Brain (organoid and tissue), 16 donors: ENCODE measurements at places on chromosomes 12 and 14.
A peak's percentile ranks its signal among the peaks of the same experiment; 100 is the strongest.

GRCh38 chr12:125098676-125099408 lies 33.6 kb downstream of the AACS start:
- no peak for DNase-seq

DNA sequence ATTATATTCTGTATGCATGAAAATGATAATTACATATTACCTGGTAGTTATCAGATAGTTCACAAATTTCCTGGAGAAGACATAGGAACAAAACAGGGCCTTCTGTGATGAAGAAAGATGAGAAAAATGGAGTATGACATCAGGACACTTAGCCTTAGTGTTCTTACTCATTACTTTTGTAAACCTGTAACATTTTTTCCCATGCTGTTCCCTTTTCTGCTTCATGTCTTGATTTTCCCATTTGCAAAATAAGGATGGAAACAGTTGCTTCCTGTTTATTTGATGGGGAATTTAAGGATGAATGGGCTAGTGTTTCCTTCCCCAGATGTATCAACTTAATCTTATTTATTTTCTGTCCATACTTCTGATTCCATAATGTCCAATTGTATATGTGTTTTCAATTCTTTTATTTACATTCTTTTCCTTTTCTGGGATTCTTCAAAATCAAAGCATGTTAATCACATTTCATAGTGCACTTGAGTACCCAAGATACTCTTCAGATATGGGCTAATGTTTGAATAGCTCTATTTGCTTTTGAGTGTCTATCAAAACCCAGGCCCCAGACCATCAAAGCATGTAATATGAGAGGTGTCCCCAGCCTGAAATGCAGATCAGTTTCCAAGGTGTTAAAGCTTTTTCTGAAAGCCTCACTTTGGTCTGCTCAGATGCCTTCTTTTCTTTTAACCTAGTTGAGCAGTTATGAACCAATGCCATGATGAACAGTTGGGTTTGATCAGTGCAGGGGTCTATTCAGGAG lies 260.5 kb downstream of the RAD51B start:
- DNase-seq, result no peak

DNA sequence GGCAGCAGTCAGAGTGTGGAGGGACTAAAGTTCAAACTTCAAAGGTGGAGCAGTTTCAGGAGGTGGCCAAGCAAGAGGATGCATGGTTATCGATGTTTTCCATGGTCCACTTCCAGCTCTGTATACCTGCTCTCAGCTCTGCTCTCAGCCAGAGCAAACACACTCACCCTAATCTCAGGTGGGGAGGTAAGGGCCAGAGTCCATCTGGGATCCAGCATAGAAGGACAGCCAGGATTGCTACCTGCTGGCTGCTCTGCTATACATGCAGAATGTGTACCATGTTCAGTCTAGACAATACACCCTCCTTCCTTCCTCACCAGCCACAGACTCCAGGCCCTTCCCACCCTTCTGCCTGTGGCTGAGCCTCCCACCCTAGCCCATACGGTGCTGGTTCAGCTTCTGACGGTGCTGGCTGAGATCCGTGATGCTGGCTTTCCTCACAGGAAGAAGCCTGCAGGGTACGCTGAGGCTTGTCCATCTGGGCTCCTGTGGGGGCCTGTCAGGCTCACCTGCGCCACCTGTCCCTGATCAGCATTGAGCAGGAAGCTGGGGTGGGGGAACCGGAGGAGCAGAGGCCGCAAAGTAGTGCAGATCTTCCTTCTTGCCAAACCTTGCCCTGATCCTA lies 2.4 kb downstream of the CBLN3 start:
- no peak for DNase-seq

DNA sequence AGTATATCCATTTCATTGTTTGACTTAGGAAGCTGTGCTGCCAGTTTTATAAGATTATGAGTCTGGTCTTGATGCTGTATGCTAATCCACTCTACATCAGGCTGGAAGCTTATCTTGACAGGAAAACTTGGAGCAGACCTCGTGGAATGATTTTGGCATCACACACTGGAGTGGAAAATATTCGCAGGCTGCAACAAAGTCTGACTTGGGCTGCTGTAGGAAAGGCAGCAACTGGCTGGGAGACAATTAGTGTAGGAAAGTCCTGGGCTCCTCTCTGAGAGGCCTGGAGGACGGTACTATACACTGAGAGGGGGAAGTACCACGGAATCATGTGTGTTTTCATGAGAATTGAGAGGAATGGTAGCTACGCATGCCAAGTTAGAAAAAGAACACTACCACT lies 383.7 kb downstream of the ETNK1 start:
- no peak for DNase-seq

GRCh38 chr12:12881151-12881909 lies 10.0 kb upstream of the GPRC5A start:
- peak; percentile 21 for DNase-seq

DNA sequence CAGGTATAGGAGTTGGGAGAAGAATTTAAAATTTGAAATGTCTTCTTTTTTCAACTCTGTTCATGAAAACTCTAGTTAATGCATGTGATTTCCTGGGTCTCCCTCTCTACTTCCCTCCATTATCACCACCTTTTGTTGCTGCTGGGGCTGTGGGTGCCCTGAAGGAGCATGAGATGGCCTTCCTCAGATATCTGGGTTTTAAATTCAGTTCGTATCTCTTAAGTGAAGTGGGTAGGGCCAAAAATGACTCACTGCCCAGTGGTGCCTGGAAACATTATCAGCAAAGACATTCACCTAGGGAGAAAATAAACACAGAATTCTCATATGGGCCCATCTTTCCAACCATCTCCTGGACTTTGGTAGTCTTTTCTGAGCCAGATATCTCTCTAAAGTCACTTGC lies 234.9 kb upstream of the PLEKHG7 start:
- DNase-seq, result no peak

GRCh38 chr14:34059925-34060650 lies 109.2 kb upstream of the EGLN3 start:
- peak; percentile 70 for DNase-seq

- DNase-seq, result peak; percentile 67
Measured at GRCh38 chr12:10191865-10192264, 13.0 kb downstream of the TMEM52B start.

- no peak for DNase-seq
Measured at GRCh38 chr14:105195522-105196264, 14.6 kb upstream of the NUDT14 start.

GRCh38 chr14:31927348-31927832 lies 149.7 kb upstream of the ARHGAP5 start:
- peak; percentile 45 for DNase-seq

DNA sequence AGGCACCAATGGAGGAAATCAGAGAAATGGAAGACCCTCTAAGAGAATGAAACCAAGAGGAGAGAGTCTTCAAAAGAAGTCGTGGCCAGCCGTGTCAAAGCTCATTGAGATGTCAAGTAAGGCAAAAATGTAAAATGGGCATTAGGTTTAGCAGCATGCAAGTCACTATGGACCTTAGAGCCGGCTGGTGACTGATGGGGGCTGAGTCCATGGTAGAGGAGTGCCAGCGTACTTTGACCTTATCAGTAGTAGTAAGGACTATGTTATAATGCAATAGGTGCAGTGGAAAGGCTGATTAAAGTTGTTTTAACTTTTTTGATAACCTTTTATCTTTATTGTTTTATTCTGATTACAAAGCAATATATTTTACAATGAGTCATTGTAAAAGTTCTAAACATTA lies 66.5 kb downstream of the ANO6 start:
- DNase-seq, result no peak

GRCh38 chr12:116319898-116320621 lies 42.6 kb upstream of the MED13L start:
- peak; percentile 95 for DNase-seq

DNA sequence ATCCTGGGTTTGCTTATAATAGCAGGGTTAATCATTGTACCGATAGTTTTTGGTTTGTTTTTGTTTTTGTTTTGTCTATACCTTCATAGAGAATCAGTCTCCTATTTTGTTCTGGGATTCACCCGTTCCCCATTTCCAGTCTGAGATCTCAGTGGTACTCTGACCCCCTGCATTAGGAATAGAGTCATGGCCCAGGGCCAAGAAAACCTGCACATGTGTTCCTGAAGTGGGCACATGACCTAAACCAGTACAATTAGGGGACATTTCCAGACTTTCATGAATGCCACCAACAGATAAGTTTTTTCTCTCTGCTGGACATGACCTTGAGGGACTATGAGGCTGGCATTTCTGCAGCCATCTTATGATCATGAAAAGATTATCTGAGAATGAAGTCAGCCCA lies 52.5 kb downstream of the MRPL42 start:
- DNase-seq, result no peak

- no peak for DNase-seq
Measured at GRCh38 chr12:5481645-5482044, 49.7 kb downstream of the NTF3 start.

DNA sequence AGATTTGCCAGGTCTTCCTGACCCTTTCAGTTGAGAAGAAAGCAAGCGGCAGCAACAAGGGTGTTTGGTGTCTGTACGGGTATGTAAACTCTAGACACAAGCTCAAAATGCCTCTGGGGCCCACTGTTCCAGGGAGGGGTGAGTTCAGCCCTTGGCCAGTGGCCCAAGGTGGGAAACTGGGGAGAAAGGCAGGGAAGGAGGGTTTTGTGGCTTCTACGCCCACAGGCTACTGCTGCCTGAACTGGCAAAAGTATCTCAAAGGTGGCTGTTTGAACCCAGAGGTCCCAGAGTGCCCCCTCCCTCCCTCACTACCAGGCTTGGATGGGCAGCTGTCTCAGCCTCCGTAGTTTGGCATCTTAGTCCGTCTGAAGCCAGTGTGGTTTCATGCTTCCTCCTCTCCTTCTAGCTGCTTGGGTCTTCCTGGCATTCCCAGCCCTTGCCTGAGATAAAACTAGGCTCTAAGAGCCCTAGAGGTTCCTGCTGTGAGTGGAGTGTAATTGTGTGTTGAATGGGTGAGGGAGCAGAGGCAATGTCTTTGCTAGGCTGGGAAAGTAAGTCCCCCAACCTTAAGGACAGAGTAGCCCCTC lies 5.5 kb downstream of the HOXC5 start:
- DNase-seq, result no peak

GRCh38 chr14:92729634-92730358 lies 18.6 kb downstream of the LGMN start:
- no peak for DNase-seq

DNA sequence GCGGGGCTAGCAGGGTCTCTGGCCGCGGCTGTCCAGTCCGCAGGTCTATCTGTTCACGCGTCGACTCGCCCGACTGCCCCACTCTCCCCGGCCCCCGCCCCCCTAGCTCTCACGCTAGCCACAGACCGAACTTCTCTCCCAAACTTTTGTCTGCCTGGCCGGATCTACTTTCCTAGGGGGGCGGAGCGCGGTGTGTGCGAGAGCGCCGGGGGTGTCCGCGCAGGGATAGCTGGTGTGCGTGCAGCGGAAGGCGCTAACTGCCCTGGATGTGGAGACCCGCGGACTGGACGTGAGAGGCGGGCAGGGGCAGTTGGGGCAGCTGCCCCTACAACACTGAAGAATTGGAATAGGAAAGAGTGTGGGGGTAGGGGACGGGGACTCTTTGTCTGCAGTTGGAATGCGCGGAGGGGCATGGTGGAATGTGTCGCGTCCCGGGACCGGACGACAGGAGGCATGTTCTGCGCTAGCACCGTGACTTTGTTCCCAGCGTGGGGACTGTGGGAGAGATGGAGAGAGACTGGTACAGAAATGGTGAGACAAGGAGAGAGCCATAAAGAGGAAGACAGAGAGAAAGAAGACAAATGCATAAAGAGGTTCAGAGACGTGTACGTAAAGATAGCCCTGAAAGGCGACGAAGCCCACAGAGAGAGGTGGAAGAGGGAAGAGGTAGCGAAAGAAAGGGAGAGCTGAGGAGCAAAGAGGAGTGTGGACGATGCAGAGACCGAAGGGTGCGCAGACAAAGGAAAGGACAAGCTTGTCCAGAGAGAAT lies at the start of gene AJUBA:
Gene AJUBA, minus strand, starts transcription at position 75 of the 769 bp plus-strand sequence. CDS start 285 bp downstream, outside the sequence.
- DNase-seq, result peak; percentile 90

DNA sequence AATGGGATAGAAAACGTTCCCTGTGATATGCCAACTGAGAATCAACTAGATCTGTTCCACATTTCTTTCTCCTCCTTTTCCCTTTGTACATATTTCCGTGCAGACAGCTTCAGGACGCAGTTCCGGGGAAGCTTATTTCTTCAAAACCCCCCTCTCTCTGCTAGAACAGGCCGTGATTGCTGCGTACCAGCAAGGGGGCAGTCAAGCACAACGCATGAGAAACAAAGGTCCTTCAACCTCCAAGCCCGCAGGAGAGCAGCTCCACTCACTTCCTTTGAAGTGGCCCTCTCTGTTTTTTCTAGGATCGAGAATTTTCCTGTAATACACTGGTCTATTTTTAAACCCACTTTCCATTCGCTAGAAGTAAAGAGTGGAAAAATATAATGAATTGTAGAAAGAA lies 80.8 kb downstream of the ZNF664 start:
- DNase-seq, result peak; percentile 90

- peak; percentile 21 for DNase-seq
Measured at GRCh38 chr12:31629756-31630732, 29.4 kb upstream of the ETFBKMT start.

GRCh38 chr14:79638672-79639266 lies 572.5 kb downstream of the DIO2 start:
- peak; percentile 55 for DNase-seq

DNA sequence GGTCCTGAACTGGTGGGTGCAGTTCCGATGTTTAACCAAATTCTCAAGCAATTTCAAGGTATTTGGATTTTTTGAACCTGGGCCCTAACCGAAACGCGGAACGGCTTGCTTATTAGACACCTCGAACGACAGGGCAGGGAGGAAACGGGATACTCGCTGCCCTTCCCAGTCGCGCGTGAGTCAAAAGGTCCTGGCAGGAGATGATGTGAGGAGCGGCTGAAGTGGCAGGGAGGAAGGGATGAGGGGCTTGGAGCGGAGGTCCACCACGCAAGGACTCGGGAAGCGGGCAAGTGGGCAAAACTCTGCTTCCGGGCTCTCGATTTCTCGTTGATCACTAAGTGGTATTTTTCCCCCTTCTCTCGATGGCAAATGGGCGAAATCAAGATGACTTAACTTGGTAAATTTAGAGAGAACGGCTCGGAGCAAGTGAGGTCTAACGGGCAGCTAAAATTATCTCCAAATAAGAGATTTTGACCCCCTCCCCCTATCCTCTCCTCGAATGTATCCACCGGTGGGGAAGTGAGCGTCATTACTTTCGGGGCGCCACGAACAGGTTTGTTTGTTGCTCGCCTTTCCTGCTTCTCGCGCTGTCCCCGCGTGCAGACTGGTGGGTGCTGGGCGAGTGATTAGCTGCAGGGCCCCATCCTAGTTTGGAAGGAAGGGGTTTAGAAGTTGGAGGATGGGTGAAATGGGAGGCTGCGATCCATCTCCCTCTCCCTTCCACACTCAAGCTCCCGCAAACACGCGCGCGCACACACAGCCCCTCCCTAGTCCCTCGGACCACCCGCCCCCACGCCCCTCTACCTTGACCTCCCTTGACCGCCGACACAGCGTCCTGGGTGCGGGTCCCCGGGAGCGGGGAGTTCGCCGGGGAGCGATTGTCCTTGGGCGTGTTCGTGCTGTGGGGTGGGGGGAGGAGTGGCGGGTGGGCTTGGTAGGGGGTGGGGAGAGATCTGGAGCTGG lies 986 bp upstream of the NTF3 start:
- DNase-seq, result peak; percentile 49

- DNase-seq, result peak; percentile 85
Measured at GRCh38 chr12:105705765-105706164, 375.3 kb downstream of the C12orf75 start.

GRCh38 chr12:120164293-120164692 lies 30.2 kb downstream of the GCN1 start:
- DNase-seq, result no peak
